ENCODE measurements at places on chromosomes 1 and 21.

GRCh38 chr1:37423810-37424209 lies 50.6 kb upstream of the ZC3H12A start:
- DNase-seq: no peak

DNA sequence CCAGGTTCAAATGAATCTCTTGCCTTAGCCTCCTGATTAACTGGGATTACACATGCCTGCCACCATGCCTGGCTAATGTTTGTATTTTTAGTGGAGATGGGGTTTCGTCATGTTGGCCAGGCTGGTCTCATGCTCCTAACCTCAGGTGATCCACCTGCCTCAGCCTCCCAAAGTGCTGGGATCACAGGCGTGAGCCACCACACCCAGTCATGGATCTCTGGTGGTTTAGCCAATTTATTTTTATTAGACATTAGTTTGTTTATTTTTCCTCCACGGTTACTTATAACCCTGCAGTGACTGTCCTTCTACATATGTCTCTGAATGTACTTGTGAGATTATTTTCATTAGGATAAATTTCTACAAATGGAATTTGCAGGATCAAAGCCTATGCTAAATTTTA lies 5.3 kb downstream of the ITSN1 start:
- no peak for DNase-seq

DNA sequence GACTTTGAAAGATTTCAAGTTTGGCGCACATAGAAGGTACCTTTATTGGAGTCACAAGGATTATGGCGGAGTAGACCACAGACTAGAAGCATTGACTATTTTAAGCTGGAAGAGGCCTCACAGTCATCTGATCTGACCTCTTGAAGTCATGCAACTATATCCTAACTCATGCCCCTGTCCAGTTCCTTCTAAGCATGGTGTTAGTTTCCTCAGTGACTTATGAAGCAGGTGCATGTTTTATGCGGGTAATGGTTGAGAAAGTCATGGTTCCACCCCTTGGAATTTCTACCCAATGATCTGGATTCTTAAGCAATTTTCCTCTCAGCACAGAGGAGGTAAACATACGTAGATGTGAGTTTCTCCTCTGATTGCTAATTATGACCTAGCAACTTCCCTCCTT lies 11.7 kb downstream of the OLFML3 start:
- DNase-seq: no peak

- no peak for DNase-seq
Observed at GRCh38 chr1:245469734-245470133, 314.9 kb downstream of the KIF26B start.

- DNase-seq: no peak
Observed at GRCh38 chr1:101365186-101365585, 128.4 kb downstream of the S1PR1 start.

- no peak for DNase-seq
Observed at GRCh38 chr1:230400007-230400344, 26.2 kb downstream of the PGBD5 start.

- DNase-seq: no peak
Observed at GRCh38 chr1:10429868-10430215, 391 bp upstream of the CENPS start.

GRCh38 chr1:157115429-157115838 lies 15.8 kb upstream of the ETV3L start:
- no peak for DNase-seq
